ENCODE measurements at places on chromosomes 6 and 20.

GRCh38 chr20:48425817-48426612, 401.8 kb downstream of the PREX1 start:
- no peak for DNase-seq

GRCh38 chr6:30814146-30815040, 69.9 kb upstream of the DDR1 start:
- no peak for DNase-seq

- DNase-seq, result no peak
Measured at GRCh38 chr6:36607683-36608386, 13.7 kb downstream of the SRSF3 start.

DNA sequence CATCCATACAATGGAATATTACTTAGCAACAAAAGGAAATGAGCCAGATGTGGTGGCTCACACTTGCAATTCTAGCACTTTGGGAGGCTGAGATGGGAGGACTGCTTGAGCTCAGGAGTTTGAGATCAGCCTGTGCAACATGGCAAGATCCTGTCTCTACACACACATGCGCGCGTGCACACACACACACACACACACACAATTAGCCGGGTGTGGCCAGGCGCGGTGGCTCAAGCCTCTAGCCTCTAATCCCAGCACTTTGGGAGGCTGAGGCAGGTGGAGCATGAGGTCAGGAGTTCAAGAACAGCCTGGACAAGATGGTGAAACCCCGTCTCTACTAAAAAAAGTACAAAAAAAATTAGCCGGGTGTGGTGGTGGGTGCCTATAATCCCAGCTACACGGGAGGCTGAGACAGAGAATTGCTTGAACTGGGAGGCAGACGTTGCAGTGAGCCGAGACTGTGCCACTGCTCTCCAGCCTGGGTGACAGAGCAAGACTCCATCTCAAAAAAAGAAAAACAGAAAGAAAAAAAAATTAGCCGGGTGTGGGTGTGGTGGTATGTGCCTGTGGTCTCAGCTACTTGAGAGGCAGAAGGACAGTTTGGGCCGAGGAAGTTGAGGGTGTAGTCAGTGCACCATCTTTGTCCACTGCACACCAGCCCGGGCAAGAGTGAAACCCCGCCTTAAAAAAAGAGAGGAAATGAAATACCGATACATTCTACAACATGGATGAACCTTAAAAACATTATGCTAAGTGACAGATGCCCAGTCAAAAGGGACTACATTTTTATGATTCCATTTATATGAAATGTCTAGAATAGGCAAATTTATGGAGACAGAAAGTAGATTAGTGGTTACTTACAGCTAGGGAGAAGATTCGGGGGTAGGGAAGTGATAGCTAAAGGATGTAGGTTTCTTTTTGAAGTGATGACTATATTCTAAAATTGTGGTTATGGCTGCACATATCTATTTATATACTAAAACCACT, 52.5 kb downstream of the RBL1 start:
- DNase-seq, result no peak

DNA sequence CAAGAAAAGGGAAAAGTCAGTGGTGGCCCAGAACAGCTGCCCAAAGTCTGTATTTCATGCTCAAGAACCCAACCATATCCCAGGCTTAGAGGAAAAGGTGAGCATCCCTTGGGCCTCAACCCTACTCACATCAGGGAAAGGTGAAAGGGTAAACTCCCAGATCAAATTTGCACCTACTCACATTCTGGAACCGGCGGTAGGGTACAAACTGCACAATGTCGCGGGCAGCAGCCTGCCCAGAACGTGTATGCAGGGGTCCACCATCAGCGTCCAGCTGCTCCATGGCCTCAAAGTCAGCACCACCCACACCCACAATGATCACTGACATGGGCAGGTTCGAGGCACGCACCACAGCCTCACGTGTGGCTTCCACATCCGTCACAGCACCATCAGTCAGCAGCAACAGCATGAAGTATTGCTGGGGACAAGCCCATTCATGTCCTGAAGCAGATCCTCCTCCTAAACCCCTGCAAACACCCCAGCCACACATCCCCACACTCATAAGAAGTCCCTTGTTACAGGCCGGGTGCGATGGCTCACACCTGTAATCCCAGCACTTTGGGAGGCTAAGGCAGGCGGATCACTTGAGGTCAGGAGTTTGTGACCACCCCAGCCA, 10.9 kb downstream of the SPAG4 start:
- no peak for DNase-seq

GRCh38 chr20:13858439-13858838, 73.6 kb downstream of the NDUFAF5 start:
- DNase-seq, result no peak

GRCh38 chr6:127177030-127177922, 58.8 kb downstream of the RSPO3 start:
- DNase-seq, result no peak

DNA sequence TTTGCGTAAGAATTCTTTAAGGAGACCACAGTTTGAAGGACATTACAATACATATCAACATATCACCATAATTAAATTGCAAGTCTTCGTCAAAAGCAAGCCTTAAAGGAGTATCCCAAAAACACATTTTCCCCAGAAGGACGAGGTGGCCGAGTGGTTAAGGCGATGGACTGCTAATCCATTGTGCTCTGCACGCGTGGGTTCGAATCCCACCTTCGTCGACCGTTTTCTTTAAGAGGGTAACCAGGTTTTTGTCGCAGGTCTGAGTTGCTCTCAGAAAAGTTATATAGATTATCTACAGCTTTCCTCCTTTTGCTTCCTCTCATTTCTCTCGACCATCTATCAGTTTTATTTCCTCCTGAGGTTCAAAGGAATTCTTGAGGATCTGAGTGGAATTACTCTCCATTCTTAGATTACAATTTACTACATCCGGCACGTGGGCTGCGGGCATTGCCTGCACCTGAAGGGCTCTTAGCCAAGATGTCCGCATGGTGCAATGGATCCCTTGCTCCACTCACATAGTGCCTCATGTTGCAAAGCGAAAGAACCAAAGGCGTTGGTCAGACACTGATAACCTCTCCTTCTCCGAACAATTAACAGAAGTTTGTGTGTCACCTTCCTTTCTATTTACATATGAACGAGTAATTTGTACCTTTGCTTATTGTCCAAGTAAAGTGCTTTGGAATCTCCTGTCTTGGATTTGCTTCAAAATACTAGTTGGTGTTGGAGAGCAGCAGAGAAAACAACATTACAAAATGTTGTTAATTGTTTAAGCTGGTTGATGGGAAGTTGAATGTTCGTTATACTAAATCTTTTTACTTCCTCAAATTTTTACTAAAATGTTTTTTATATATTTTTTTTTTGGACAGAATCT, 14.0 kb downstream of the POM121L2 start:
- no peak for DNase-seq

DNA sequence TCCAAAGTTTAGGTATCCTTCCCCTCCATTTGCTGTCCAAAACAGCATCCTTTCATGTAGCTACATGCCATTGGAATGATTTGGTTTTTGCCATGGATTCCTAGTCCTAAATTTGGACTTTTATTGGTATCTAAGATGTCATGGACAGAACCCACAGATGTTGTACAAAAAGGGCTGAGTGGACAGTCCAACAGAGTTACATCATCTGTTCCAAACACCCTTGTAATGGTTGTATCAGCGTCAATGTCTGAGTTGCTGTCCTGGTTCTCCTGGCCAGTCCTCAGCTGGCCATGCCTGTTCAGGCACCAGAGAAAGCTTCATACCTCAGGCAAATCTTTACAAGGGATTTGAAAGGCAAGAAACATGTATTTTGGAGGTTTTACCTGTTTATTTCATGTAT, 191.3 kb downstream of the ESR1 start:
- no peak for DNase-seq

DNA sequence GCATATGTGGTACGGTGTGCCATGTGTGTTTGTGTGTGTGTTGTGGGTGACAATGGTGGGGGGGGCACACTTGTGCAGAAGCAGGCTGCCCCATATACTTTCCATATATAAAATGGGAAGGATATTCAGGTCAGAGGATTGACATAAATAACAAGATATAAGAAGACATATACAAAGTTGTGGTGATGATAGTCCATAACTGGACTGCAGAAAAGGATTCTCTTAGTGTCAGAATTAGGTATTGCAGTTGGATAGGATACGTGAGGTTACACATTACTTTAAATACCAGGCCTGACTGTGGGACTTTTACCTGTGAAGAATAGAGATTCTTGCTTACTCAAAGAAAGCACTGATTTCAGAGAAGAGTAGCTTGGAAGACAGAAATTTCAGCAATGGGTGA, 1260.3 kb downstream of the EPHA7 start:
- no peak for DNase-seq

- no peak for DNase-seq
Measured at GRCh38 chr6:17367868-17368267, 25.5 kb upstream of the CAP2 start.

All from nucleus accumbens (tissue), 56 donors.